Fibroblast of lung (primary cell): ENCODE measurements at places on chromosomes 13 and 19. TPM values are rescaled to one million over a fixed set of nuclear protein-coding genes. Genes with fewer than 3 reads are reported as not detected.

Gene BICRA
- 0.44 and 0.54 TPM in 2 replicates for polyA plus RNA-seq

Gene PBX4
- 0.39 and 1.2 TPM in 2 replicates for polyA plus RNA-seq

Gene CAPN12
- 0.07 and 0.20 TPM in 2 replicates for polyA plus RNA-seq

GRCh38 chr19:35587321-35587720 is 1.3 kb downstream of the PMIS2 start:
- no peak for DNase-seq

DNA sequence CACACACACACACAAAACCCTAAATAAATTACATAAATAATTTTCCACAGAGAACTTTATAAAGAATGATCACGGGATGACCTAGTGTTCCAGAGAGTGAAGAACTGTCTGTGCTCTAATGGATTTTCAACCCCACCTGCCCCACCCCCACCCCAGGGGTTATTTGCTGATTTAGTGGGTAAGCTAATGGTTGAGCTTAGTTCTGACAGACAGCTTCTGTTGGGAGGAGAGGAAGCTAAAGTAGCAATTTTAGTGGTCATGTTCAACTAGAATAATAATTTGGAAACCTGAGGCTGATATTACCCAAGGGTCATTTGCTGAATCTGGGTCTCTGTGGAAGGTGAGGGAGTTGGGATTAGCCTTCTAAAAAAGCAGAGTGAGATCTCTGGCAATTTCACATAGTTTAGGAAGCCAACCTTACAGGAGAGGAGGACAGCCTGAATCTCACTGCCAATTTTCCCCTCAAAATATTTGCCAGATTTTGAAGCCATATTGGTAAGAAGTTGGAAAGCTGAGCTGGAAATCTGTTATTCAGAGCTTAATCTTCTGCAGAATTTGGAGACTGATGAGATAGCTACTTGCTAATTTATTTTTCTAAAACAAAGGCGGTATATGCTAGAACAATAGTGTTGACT is 68.7 kb downstream of the POSTN start:
- no peak for DNase-seq

DNA sequence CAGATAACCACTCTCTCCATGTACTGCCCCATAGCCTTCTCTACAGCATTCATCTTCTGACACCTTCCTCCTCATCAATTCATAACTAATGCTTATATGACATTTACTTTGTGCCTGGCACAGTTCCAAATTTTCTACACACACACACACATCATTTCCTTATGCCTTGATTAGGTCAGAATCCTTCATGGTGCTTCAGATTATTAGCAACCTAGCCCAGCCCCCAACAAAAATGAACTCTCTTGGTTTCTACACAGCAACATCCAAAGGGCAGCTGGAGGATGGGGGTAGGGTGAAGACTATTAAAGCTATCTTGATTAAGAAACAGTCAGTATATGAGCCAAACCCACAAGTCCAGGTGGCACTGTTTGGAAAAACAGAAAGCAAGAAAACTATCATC is 3.7 kb downstream of the RUBCNL start:
- no peak for DNase-seq
